Psoas muscle (tissue), 8 donors: ENCODE measurements at places on chromosomes 2 and 18. TPM values are rescaled to one million over a fixed set of nuclear protein-coding genes. Genes with fewer than 3 reads are reported as not detected.

Gene MYO7B
- 0.54 TPM for total RNA-seq

GRCh38 chr18:7066965-7067555, 50.5 kb downstream of the LAMA1 start:
- DNase-seq: no peak

Gene PTCD3
- 92.5 TPM for total RNA-seq

Gene DPYSL5
- total RNA-seq: not detected

Gene TSPYL6
- total RNA-seq: not detected

DNA sequence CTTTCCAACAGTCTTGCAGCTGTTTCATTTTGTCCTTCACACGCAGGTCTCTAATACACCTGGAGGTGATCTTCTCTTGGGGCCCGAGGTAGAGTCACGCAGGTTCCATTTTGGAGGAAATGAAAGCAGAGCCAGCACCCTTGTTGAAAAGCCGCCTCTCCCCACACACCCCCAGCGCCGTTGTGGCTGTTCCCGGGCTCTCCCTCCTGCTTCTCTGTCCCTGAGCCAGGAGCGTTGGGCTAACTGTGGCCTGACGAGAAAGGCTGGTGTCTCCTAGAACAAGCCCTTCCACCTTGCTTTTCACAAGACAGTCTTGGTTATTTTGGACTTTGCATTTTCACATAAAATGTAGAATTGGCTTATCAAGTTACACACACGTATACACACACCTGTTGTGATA, 16.3 kb downstream of the SNED1 start:
- peak; percentile 36 for DNase-seq

DNA sequence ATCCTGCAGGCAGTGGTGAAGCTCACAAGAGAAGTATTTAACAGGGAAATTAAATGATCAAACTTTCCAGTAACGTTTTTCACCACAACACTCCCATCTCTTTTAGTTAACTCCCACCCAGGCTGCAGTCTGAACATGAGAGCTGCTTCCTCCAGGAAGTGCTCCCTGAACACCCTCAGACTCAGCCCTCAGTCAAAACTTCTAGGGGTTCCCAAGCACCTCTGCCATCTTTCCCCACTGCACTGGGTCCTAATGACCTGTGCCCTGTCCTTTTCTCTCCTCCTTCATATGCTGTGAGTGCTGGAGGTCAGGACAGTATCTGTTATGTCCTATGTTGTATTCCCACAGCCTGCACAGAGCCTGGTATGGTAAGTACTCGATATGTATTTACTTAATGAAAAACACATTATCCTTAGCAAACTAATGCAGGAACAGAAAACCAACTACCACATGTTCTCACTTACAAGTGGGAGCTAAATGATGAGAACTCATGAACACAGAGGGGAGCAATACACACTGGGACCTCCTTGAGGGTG, 49.2 kb upstream of the ASPRV1 start:
- DNase-seq: no peak

- DNase-seq: no peak
Measured at GRCh38 chr2:218743068-218743467, 32.4 kb downstream of the TTLL4 start.

- no peak for DNase-seq
Measured at GRCh38 chr2:177262092-177262491, 2.4 kb downstream of the NFE2L2 start.

DNA sequence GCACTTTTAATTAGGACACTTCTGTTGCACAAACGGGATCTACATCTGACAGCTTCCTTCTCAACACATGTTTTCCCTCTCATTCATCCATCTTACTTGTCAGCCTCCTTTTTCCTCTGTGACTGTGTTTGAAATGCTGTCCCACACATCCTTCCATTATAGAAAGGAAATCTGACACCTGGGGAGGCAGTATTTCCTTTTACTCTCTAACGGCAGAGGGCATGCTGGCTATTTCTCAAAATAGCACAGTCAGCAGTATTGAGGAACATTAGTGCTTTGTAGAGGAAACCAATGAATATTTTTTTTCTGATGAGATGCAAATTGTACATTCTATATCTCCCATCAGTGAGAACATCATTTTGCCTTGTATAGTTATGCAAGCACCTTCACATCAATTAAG, 668.7 kb downstream of the SLC4A3 start:
- DNase-seq: no peak

GRCh38 chr18:43620936-43621335, 343.6 kb upstream of the SYT4 start:
- DNase-seq: no peak

- DNase-seq: no peak
Measured at GRCh38 chr18:75827751-75828287, 400.3 kb upstream of the SMIM21 start.

DNA sequence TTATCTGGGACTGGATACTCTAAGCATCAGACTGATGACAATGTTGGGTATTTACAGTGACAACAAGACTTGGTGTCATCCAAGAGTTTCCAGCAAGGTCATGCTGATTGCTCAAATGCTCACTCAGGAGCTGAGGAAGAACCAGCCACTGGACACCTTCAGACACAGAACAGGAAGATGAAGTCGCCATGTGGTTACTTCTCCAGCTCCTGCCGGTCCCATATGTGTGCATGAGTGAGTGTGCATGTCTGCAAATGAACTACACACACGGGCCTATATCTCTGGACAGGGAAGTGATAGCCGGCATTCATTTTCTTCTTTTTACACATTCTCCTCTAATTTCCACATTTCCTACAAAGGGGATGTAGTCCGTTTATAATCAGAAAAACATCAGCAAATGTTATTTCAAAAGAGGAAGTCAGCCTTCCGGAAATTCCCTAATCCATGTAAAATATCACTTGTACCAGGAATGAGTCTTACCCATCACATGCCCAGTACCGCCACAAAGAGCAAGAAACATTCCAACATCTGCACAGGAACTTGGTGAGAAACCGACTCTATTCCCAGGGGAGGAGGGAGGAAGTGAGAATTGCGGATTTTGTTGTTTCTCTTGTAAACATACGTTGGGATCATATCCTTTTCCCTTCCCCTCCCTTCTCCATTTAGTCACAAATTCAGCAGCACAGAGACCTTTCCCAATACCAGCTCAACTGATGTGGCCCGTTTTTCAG, 10.8 kb downstream of the RFX8 start:
- DNase-seq: no peak

DNA sequence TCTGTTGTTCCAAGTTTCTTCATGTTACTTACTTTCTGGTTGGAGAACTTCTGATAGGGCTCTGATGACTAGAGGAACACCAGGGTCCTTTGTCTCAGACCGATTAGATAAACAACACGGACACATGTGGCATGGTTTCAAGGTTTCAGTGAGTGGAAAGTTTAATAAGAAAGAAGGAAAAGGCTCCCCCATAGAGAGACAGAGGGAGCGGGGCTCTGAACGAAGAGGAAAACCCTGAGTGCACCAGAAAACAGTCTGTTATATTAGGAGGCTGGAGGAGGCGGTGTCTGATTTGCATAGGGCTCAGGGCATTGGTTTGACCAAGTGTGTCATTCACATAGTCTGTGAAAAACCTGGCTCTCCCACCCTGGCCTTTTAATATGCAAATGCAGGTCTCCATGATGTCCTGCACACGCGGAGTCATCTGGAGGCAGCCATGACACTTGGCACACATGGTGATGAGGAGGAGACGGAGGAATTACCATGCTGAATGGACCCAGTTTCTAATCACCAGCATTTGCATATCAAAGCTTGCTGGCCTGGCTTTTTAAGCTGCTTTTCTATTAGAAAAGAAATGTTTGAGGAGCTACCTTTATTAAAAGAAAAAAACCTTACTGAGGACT, 94.2 kb downstream of the PTPN4 start:
- no peak for DNase-seq

DNA sequence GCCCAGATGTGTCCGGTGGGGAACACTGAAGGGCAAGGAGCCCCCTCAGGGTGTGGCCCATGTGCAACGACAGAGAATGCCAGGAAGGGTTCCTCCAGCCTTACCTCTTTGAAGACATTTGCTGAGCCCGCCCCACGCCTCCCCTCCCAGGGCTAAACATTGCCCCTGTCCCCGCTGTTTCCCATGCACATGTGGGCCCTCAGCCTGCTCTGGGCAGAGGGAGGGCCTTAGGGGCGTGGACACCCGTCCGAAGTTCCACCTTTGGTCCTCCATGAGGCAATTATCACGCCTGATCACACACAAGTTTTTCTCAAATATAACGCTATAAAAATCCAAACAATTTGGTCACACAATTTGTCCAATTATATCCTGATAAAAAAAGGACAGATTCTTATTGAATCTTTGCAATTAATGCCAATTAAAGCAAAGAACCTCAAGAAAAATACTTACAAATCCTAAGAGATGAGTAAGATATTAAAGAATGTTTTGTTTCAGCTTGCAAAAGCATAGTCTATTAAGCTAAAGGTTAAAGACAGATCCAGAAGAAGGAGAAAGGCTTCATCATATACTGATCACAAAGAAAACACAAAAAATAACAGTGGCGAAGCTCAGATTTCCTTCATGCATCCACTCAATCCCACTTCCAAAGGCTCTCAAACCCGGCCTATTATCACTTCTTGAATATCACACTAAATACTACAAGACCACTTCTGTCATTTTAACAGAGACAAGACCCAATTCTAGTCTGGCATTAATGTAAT, 55.2 kb upstream of the LDLRAD4 start:
- no peak for DNase-seq
